Neural crest cell (in vitro differentiated cells): ENCODE measurements at places on chromosomes 12 and 14. TPM values are rescaled to one million over a fixed set of nuclear protein-coding genes. Genes with fewer than 3 reads are reported as not detected.

HOXC6 gene
- 10.7 and 11.0 TPM in 2 replicates for total RNA-seq

SLC39A2 gene
- 0.36 and 0.37 TPM in 2 replicates for total RNA-seq

ARHGAP9 gene
- 0.56 and 1.0 TPM in 2 replicates for total RNA-seq

ZDHHC22 gene
- 5.6 and 5.9 TPM in 2 replicates for total RNA-seq

LHX5 gene
- 1.5 and 1.8 TPM in 2 replicates for total RNA-seq

SIX6 gene
- total RNA-seq, result not detected in 2 replicates

MYRFL gene
- total RNA-seq, result 0.39 and 0.42 TPM in 2 replicates

PTPRO gene
- 3.1 and 3.6 TPM in 2 replicates for total RNA-seq

B4GALNT3 gene
- 2.6 and 3.1 TPM in 2 replicates for total RNA-seq

CPNE8 gene
- 7.0 and 8.8 TPM in 2 replicates for total RNA-seq

PTPRR gene
- 0.61 and 0.75 TPM in 2 replicates for total RNA-seq

TMCC3 gene
- 3.4 and 3.8 TPM in 2 replicates for total RNA-seq

YY1 gene
- 72.0 and 79.9 TPM in 2 replicates for total RNA-seq

INSM2 gene
- total RNA-seq, result 0.09 TPM in 1 of 2 replicates, not detected in the other

SCYL2 gene
- total RNA-seq, result 56.2 and 59.8 TPM in 2 replicates

NID2 gene
- total RNA-seq, result 41.6 and 42.5 TPM in 2 replicates

TM9SF1 gene
- total RNA-seq, result 45.6 and 47.4 TPM in 2 replicates

PTPN6 gene
- 0.73 and 1.1 TPM in 2 replicates for total RNA-seq

PRPF40B gene
- total RNA-seq, result 24.4 and 27.0 TPM in 2 replicates

ACOT6 gene
- not detected in 2 replicates for total RNA-seq

HSPB8 gene
- total RNA-seq, result 0.50 and 0.58 TPM in 2 replicates

RHOJ gene
- total RNA-seq, result 28.0 and 34.6 TPM in 2 replicates
